ENCODE measurements at places on chromosomes 3 and 15.

GRCh38 chr3:30294241-30294667 lies 312.1 kb upstream of the TGFBR2 start:
- no peak for DNase-seq

- no peak for DNase-seq
Observed at GRCh38 chr3:16506451-16506850, 7.0 kb downstream of the RFTN1 start.

- no peak for DNase-seq
Observed at GRCh38 chr3:190586631-190587011, 72.7 kb downstream of the IL1RAP start.

DNA sequence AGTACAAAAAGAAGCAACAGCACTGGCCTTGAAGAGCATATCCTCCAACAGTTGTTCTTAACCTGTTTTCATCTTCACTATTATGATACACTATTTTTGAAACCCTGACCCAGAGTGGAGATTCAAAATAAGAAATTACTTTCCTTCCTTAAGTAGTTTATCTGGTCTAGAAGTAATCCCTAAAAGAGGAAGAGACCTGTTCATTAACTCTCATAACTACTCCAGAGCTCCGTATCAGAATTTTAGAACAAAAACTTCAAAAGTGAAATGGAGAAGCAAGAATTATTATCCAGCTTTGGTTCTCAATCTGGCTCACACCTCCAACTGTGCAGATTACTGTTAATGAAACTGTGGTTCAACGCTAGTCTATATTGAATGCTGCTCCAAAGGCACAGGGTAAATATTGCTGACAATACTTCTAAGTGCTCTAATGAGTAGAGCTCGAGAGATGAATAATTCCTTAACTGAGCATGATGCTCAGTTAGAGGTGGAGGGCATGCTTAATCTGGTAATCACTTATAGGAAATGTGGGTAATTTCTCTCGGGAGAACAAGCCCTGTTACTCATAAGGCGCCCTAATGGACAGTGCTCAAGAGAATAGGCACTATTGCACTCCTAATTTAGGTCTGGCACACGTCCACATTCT lies 5.2 kb downstream of the LCMT2 start:
- DNase-seq: no peak

DNA sequence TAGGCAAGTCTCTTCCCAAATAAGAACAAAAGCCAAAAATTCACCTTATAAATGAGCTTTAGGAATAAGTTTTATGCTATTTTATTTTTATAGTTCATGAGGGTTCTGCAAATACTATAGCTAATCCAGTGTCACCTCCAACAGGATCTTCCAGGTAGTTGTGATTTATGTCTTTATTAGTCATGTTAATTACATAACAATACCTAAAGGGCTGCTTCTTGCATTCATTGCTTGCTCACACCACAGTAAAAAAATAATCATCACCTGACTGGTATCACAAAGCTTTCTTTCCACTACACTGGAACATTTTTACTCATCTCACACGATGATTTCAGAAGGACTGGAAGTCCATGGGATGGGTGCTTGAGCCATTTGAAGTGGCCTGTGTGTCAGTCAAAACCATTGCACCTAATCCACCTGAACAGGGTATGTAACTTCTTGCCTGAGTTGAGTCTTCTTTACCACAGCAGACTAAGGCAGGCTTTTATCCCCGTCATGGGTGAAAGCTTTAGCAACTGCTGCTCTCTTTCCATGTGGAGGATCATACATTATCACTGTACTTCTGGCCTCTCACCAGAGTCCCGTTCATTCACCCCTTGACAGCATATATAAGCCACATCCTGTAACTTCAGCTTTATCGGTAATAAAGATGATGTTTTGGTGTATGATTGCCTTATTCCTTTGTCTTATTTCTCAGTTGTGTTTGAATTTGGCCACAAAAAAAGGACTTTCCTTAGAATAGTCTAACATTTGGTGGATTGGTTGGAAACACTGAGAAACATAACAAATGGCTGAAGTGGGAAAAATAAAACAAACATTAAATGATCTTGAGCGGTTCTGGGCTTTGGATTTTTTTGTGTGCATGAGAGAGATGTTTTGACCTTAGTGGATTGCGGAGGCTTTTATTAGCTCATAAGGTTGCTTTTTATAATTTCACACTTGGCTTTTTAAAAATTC lies 382.6 kb upstream of the THBS1 start:
- no peak for DNase-seq

Measured in omental fat pad (tissue), 4 donors.